ENCODE measurements at places on chromosomes 12 and 14. TPM values are rescaled to one million over a fixed set of nuclear protein-coding genes. Genes with fewer than 3 reads are reported as not detected.
A peak's percentile ranks its signal among the peaks of the same experiment; 100 is the strongest.

DNA sequence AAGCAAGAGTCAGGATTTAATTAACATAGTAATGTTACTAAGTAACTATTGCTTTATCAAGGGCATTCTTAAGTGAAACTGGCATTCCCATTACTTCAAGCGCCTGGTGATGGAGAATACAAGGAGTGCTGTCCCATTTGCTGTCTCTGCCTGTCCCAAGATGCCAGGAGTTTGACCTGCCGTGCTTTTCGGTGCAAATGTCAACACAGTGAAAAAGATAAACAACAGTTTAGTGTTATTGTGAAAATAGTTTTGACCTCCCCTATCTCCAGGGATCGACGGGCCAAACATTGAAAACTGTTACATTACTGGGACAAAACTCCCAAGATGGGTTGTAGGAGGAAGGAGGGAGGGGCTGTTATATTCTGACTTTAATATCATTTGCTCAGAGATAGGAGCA, 74.8 kb downstream of the TTC9 start:
- DNase-seq: no peak

GRCh38 chr12:100741084-100741711, 53.4 kb upstream of the ANO4 start:
- DNase-seq: no peak

DNA sequence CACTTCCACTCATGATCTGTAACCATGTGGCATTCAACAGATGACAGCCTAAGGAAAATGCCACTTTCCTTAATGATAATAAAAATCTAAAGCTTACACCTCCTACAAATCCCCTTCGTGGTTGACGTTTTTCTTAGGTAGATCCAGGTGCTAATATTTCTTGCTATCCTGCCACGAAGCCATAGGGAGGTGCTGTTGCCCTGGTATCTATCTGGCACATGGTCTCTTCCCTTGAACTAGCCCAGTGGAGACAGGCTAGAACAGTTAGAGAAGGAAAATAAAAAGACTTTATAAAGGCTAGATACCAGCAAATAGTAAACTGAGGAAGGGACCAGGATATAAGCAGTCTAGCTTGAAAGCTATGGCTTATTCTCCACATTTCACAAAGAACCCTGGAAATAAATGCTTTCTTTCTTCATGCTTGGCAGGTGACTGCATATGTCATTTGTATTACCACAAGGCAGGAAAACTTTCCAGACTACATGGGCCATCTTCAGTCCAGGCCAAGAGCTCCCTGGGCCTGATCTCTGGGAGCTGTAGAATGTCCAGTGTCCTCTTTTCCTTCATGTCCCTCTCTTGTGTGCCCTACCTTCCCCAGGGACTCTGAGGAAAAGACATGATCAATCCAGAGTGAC, 15.3 kb downstream of the SPIC start:
- no peak for DNase-seq

- DNase-seq: no peak
Observed at GRCh38 chr12:103640831-103641230, 53.8 kb downstream of the STAB2 start.

- no peak for DNase-seq
Observed at GRCh38 chr12:103441437-103442181, 54.2 kb downstream of the C12orf42 start.

- no peak for DNase-seq
Observed at GRCh38 chr14:75063013-75063412, 811 bp downstream of the ACYP1 start.

DNA sequence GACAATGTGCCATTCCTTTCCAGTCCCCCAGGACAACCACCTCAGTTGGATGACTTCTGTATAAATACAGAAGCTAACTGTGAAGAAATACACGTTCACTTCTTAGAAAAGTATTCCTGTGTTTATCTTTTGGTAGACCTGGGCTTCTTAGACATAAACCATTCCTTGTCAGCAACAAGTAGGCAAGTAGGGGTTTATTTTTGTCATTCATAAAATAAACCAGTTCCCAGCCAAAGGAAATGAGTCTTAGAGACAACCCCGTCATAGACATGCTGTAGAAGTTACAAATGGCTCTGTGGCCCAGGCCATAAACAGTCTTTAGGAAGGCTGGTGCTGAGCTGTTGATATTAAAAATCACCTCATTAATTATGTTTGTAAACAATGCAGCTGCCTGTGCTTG, 243.2 kb downstream of the SPTSSA start:
- no peak for DNase-seq

DNA sequence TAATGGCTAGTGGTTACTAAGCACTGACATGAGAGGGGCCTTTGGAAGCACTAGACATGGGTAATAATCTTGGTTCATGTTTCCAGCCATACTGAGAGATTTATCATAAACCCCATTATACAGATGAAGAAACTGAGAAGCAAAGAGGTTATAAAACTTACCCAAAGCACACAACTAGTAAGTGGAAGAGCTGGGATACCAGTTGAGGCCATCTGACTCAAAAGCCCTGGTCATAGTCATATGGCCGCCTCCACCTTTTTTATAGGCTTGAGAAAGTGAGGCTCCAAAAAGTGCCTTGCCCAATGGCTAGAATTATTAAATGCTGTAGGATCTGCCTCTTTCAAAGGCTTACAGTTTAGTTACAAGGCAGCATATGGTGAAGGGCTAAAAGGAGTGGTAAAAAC, 944 bp downstream of the TXNRD1 start:
- DNase-seq: no peak

GRCh38 chr14:63910583-63911363, 58.0 kb downstream of the SYNE2 start:
- DNase-seq: no peak

- DNase-seq: no peak
Observed at GRCh38 chr14:61584331-61584741, 111.0 kb upstream of the HIF1A start.

DNA sequence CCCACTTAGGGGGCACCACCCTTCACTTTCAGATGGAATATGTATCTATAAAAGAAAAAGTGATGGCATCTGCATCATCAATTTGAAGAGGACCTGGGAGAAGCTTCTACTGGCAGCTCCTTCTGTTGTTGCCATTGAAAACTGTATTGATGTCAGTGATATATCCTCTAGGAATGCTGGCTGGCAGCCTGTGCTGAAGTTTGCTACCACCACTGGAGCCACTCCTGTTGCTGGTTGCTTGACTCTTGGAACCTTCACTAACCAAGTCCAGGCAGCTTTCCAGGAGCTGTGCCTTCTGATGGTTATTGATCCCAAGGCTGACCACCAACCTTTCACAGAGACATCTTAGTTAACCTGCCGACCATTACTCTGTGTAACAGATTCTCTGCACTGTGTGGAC, 44.7 kb downstream of the RIMKLB start:
- DNase-seq: no peak

DNA sequence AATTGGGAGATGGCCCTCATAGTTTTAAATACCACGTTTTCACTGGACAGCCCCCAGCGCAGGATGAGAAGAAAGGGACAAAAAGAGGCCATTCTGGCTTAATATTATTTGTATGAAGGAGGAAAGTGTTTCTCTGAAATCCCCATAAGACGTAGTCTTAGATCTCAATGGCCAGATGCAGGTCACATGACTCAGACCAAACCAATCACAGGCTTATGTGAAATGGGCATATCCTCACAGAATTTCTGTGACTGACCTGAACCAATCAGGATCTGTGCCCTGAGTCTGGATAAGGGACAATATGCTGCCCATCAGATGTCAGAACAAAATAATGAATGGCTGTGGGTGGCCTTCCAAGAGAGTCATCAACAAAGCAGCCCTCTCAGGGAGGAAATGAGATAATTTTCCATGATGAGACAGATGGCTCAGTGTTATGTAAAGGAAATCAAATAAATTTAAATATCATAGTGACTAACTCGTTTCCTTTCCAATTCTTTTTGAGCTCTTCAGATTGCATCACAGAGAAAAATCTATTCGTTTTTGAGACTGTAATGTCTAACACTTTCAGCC, 1009.5 kb upstream of the TMEM132C start:
- no peak for DNase-seq

GRCh38 chr12:104555648-104556047, 98.9 kb downstream of the CHST11 start:
- DNase-seq: no peak

DNA sequence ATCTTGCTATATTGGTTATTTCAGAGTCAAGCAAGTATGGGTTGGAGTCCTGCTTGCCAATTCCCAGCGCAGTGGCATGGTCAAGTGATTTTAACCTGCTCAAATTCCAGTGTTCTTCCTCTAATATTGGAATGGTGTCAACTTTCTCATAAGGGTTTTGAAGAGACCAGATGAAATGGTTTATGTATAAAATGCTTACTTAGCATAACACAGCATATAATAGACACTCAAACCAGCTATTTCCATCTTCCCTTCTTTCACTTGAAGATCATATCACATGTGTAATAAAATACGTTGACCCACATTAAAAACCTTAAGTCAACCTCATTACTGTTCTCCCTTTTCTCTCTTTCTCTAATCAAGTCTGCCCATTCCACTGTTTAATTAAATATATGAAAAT, 144.0 kb downstream of the NAV3 start:
- no peak for DNase-seq

- DNase-seq: no peak
Observed at GRCh38 chr14:55077170-55078151, 26.0 kb downstream of the MAPK1IP1L start.

GRCh38 chr14:69260190-69260860, 367 bp downstream of the GALNT16 start:
- DNase-seq: peak; percentile 19

DNA sequence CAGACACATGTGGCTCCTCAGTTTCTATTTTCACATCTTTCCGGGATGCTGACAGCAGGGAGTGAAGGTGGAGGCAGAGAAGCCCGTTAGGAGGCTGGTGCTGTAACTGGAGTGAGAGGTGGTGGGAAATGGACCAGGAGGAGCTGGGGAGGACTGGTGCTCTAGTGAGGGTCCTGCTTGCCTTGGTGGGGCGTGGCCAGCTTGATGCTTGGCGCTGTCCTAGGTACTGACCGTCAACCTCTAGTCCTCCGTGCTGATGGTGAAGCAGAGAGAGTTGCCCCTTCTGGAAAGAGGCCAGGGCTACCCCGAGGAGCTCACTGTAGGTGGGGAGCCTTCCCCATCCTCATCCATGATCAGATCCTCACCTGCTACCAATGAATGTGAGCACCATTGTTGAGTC, 1.4 kb downstream of the TRMT61A start:
- no peak for DNase-seq

DNA sequence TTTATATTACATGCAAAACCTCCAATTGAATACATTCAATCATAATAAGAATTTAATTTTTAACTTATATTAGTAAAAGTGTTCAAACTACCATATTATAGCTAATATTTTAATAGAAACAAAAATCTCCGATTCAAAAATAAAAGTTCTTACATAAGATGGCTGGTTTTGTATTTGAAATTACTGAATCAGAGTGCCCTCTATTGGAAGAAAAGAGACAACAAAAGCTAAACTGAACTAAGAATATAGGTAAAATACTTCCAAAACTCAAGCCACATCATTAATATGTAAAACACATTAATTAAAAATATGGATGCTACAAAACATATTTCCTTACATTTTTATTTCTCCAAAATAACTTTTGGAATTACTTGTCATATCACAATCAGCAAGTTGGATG, 120.3 kb downstream of the GARIN6 start:
- DNase-seq: peak; percentile 10

GPN3 gene
- 32.5 TPM for polyA plus RNA-seq

KRT78 gene
- not detected for polyA plus RNA-seq

OLR1 gene
- polyA plus RNA-seq: 1.3 TPM

ZBTB1 gene
- polyA plus RNA-seq: 82.1 TPM

APOF gene
- 0.08 TPM for polyA plus RNA-seq

IRAK3 gene
- 4.7 TPM for polyA plus RNA-seq

IGF1 gene
- polyA plus RNA-seq: 3.7 TPM

ACSM4 gene
- not detected for polyA plus RNA-seq

HOXC12 gene
- not detected for polyA plus RNA-seq

NPFF gene
- 2.1 TPM for polyA plus RNA-seq

KRT5 gene
- polyA plus RNA-seq: 0.22 TPM

CCDC196 gene
- polyA plus RNA-seq: 0.38 TPM
